NCI-H774 (cell line): ENCODE measurements at places on chromosomes 3 and 15.

GRCh38 chr3:160224256-160224655 is 966 bp upstream of the C3orf80 start:
- DNase-seq: no peak

- no peak for DNase-seq
Measured at GRCh38 chr3:180253283-180253682, 216.5 kb upstream of the PEX5L start.

DNA sequence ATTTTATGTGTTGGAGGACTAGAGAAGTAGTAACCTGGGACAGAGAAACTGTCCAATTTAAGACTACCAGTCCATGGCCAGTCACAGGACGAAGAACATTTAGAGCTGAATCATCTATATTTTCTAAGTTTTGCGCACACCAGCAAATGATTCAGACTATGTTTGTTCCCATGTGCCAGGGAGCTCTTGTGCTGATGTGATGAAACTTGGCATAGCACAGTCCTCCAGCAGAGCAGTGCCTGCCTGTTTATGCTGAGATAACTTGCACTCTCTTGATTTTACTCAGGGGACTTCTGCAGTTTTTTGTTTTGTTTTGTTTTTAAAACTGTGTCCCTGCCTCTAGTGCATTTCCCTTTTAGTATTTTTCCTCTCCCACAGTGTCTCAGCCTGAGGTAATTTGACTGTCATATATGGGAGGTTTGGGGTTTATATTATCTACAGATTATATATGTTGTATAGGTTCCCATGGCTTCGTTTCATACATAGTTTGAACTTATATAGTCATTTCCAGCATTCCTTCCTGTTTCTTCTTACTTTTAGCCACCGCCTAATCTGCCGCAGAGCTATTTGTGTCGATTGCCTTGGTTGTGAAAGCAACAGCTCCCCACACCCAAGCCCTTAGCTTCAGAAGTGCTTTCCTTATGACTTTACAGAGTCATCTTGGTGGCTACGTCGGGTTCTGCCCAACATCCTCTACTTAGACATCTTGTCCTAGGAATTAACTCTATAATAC is 45.5 kb downstream of the PPM1L start:
- DNase-seq: no peak

DNA sequence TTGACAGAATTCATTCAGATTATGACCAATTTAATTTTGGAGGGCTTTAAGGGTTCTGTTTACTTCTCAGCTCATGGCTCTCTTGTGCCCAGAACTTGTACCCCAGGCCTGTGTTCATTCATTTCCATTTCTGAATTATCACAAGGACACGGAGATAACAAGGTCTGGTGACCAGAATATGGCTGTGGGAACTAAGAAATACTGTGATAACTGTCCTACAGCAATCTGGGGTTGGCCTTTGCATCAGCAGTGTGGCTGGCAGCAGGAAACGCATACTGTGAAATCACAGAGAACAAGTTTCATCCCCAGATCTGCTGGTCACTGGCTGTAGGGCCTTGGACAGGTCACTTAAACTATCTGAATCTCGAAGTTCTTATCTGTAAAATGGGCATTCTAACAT is 41.8 kb upstream of the TPM1 start:
- no peak for DNase-seq

DNA sequence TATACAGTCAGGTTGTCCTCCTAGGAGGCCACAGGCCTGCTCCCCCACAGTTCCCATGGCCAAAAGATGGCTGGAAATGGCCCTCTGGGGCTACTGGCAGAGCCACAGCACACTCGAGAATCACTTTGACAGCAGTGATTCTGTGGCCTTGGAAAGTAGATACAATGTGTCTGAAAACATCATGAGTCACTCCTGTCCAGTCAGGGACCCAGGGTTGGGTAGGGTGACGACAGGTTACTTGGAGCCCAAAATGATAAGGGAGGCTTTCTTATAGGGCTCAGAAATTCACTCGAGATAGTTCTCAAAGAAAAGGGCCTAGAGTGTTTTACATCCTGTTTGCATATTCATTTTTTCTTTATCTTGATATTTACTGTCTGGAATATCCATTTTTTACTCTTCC is 24.3 kb downstream of the MRPS25 start:
- no peak for DNase-seq

GRCh38 chr15:44328135-44328534 is 39.6 kb downstream of the GOLM2 start:
- no peak for DNase-seq

- peak; percentile 65 for DNase-seq
Measured at GRCh38 chr15:73926219-73927002, at the start of gene LOXL1. Gene LOXL1, plus strand, starts transcription at chr15:73926462. Its CDS starts 322 bp downstream, at chr15:73926784.

DNA sequence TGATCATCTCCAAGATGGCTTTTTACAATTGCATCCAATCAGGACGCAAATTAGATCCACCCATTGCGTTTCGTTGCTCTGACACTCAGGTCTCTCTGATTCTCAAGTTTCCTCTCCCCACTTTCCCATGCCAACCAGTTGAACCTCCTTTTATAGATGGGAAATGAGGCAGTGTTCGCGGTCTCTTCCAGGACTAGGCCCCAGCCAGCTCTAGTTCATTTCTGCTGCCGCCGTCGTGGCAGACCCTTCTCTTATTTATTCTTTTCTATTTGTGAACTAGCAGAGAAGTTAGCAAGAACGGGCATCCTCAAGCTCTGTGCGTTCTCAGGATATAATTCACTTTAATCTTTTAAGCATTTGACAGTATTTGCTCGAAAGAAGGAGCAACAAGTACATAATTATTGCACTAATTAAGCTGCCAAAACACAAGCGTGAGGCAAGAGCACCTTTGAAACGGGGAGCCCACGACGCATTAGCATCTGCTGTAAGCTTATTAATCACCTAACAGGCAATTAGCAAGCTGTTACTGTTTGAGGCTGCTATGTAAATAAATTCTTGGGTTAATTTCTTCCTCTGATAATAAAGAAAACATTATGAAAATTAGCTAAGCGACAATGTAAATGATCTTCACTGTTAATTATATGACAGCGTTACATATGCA is 246.4 kb upstream of the TLE3 start:
- DNase-seq: peak; percentile 75

DNA sequence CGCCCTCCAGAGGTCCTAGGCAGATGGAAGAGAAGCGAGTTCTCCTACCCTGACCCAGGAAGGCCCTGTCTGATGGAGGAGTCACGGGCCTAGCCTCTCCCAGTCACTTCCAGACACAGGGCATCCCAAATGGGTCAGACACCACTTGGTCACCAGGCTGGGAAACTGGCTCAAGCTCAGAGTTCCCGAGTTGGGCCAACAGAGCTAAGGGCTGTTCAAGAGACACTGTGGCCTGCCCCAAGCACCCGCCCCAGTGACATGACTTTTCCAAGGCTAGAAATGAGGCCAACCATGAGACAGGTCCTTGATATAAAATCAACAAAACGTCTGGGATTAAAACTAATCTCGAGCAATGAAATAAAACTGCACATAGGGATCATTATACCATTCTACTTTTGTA is 113.8 kb downstream of the IQSEC1 start:
- no peak for DNase-seq

DNA sequence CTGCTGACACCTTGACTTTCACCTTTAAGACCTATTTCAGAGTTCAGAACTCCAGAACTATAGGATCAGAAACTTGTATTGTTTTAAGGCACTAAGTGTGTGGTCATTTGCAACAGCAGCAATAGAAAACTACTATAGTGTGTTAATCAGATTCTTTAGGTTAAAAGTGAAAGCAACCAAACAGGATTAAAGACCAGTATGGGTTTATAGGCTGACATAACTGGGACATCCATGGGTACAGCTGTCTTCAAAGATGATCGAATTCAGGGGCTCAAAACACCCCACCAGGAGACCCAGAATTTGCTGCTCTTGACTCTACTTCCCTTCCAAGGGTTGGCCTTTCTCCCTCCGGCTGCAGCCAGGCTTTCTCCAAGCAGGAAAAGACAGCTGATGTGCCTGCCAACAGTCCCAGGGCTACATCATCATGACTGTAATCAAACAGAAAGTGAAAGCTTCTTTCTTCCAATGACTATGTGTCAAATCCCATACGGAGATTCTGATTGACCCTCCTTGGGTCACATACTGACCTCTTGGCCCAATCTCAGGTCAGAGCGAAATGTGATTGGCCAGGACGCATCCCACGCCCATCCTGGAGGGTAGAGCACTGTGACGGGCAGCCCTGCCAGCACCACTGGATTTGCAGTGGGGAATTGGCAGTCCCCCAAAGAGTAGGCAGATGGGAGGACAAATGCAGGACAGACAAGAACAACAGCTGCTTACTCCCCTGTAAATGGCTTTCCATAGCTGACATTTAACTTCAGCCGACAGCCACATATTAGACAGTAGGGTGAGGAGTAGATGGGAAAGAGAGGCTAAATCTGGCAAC is 51.4 kb upstream of the RNF7 start:
- DNase-seq: peak; percentile 75

DNA sequence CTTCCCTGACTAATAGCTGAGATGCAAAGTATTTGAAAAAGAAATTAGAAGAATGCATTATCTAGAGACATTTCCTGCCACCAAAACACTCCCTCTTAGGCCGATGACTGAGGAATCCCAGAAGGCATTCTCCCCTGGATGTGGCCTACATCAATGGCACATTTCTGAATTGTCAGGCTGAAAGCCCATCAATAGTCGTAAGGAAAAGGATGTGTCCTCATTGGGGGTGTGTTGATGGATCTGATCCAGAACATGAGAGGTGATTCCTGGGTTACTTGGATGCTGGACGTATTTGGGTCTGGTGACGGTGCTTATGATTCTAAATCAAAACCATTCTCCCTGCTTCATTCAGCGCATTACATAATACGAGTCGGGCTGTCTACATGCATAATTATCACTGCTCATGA is 216.9 kb upstream of the CDIN1 start:
- no peak for DNase-seq

DNA sequence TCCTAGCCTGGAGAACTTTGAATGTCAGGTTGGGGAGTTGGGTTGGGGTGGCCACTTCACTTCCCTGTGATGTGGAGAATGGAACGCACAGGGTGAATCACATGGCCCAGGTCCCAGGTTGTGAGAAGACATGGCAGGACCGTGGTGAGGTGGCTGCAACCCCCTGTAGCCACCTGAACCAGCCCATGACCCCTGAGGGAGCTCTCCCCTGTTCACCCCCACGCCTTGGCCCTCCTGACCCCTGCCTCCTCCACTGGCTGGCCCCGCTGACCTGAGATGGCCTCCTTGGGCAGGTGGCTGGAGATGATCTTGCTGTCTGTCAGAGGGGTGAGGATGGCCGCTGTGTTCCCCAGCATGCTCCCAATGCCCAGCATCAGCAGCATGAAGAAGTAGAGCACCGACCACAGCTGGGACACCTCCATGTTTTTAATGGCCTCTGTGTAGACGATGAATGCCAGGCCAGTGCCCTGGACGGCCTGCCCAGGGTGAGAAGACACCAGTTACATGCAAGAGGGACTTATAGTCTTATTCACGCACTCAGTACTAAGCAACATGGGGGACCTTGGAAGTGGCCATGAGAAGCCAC is 31.0 kb downstream of the SLC6A20 start:
- DNase-seq: no peak

- DNase-seq: no peak
Measured at GRCh38 chr3:123869165-123869564, 15.0 kb downstream of the MYLK start.

GRCh38 chr15:57591822-57592367 is at the start of gene MYZAP:
Gene MYZAP, plus strand, starts transcription at chr15:57591904. Its CDS starts 131 bp downstream, at chr15:57592035.
- DNase-seq: peak; percentile 9

DNA sequence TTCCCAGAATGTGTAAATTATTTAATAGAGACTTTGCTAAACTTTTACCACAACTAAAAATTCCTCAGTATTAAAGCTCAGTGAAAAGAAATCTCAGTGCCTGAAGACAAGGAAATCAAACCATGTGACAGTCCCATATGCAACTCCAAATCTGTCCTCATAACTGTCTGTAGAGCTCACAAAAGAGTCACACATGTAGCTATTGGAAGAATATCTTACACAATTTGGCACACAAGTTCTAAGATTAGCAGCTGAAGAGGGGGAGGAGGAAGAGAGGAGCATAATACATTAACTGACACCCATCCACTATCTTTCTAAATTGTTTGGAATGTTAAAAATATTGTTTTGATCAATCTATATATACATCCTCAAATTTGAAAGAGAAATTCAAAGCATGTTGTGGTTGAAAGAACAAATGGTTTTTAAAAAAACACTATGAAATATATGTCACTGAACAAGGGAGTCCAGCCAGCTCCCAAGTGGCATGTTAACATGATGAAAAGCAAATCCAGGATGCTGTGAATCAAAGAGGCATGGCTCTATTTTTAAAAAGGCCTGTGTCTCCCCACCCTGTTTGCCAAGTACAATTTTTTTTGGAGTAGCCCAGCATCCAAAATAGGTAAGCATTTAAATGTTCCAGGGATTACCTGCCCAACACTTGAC is 126.3 kb upstream of the NANOGP8 start:
- DNase-seq: no peak

GRCh38 chr3:35486295-35486694 is 153.0 kb upstream of the ARPP21 start:
- DNase-seq: no peak

- no peak for DNase-seq
Measured at GRCh38 chr3:79751703-79752102, 16.1 kb downstream of the ROBO1 start.

- no peak for DNase-seq
Measured at GRCh38 chr3:134370611-134371531, 3.4 kb downstream of the AMOTL2 start.

DNA sequence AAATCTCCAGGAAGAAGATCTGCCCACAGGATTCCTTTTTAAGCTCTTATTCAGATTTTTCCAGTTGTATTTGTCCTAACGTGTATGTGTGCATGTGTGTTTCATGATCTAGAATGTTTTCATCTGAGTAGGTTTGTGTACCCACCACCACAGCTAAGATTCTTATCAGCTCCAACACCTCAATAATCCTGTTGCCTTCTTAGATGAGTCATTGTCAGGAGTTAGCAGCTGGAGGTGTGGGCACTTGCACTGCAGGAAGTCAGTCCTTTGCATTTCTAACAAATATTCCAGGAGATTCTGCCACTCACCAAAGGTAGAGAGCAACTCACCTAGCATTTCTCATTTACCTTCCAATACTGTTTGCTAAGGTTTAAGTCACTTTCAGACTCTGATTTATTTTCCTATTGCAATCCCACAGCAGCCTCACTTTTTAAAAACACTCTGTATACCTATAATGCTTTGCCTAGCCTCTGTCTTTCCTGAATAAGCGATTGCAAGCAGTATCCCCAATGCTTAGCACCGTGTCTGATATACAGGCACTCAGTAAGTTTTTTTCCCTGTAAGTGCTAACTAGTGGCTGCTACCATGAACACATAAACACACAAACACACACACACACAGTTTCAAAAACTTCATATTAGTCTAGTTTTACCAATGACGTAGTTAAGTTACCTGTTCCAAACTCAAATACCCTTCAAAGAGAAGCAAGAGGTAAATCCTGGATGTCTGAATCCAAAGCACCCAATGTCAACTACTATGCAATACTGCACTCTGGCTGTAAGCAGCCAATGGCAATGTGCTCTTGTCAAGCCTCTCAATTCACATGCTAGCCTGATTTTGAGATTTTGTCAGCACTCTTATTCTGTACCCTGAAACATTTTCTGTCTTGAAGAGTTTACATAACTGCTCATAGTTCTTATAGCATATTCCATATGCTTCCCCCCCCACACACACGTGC is 713.5 kb upstream of the LMCD1 start:
- DNase-seq: no peak

- DNase-seq: no peak
Measured at GRCh38 chr3:178676942-178677790, 140.9 kb downstream of the KCNMB2 start.
